Brain pericyte (primary cell): ENCODE measurements at places on chromosomes 4 and X.

GRCh38 chr4:174669270-174669669 lies 147.0 kb upstream of the HPGD start:
- DNase-seq: peak; percentile 60

GRCh38 chrX:63922221-63922620 lies 137.2 kb upstream of the ARHGEF9 start:
- DNase-seq: no peak

DNA sequence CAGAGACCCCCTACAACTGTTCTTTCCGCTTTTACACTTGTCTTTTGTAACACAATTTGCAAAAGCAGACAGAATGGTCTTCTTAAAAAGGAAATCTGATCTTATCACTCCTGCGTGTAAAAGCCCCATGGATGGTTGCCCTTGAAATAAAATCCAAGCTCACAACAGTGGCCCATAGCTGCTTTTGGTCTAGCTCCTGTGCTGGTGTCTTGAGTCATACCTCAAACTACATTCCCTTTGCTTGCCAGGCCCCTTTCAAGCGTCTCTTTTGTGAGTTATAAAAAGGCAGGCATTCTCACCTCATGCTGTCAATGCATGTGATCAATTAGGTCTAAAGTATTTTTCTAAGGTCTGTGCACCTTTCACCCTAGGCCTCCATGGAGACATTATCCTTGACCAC lies 27.6 kb downstream of the HPGD start:
- no peak for DNase-seq

GRCh38 chr4:39348371-39349315 lies 17.5 kb downstream of the RFC1 start:
- DNase-seq: no peak

DNA sequence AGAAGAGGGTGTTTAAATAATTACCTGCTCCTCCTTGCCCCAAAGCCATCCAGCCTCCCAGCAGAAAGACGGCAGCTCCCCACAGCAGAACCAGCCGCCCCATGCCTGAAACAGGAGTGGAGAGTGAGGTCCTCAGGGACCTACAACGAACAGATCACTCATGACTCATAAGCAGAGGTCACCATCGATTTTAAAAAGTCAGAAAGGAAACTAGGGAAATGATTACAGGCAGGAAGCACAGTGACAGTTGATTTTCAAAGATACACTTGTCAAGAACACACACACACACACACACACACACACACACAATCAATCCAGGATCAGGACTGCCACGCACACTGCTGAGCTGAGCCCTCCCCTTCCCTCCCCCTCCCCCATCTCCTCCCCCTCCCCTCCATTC lies at the start of gene CRLF2:
Gene CRLF2, minus strand, starts transcription at position 118 of the 400 bp plus-strand sequence. Its CDS starts 15 bp downstream, at position 103.
- DNase-seq: no peak

DNA sequence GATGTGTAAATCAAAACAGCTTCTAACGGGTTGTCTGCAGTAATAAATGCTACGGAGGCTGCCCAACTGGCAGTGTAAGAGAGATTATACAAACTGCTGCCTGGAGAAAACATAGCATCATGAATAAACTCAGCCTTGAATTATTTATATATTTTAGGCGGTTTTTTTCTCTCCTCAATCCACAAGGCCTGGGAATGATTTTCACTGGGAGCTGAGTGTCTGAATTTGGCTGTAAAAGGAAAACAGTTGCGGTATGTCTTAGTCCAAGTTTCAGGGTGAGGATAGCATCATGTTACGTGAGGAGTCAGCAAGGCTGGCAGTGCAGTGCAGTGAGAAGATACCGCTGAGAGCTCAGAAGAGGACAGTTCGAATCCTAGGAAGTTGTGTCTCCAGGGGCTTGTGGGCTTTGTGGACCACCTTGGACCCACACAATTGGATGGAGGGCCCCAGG lies 291.5 kb upstream of the BOD1L1 start:
- peak; percentile 79 for DNase-seq

DNA sequence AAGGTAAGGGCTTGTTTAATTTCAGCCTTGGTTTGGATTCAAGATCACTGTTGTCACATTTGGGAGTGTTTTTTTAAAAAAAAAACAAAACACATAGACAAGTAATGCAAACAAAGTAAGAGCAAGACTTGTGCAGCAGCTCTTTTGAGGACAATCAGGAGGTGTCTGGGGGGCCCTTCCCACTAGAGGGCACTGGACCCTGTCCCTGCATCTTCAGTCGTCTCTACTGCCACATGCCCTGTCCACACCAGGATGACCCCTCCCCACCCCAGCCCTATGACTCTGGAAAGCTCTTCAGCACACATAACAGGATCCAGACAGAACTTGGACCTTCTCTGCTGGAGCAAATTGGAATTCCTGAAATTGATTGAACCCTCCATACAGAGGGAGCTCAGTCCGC lies 71.0 kb downstream of the USP46 start:
- no peak for DNase-seq

- DNase-seq: no peak
These were observed 121.4 kb downstream of the SPRY1 start for GRCh38 chr4:123517971-123518370.

DNA sequence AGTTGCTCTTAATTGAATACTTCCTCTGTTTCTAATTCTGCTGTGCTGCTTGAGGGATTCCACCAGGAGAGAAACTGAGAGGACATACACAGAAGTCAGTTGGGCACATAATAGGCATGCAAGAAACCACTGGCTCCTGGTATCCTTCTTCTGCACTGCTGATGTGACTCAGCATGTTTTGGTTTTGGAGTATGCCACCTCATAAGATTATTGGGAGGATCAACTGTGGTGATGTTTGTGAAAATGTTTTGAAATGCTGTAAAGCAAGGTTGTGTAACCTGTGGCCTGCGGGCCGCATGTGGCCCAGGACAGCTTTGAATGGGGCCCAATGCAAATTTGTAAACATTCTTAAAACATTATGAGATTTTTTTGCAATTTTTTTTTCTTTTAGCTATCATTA lies 119.6 kb downstream of the GATB start:
- no peak for DNase-seq

DNA sequence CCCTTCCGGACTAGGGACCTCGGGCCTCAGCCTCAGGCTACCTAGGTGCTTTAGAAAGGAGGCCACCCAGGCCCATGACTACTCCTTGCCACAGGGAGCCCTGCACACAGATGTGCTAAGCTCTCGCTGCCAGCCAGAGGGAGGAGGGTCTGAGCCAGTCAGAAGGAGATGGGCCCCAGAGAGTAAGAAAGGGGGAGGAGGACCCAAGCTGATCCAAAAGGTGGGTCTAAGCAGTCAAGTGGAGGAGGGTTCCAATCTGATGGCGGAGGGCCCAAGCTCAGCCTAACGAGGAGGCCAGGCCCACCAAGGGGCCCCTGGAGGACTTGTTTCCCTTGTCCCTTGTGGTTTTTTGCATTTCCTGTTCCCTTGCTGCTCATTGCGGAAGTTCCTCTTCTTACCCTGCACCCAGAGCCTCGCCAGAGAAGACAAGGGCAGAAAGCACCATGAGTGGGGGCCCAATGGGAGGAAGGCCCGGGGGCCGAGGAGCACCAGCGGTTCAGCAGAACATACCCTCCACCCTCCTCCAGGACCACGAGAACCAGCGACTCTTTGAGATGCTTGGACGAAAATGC lies at the start of gene WAS:
Gene WAS, plus strand, starts transcription at position 389 of the 572 bp plus-strand sequence. Its CDS starts 55 bp downstream, at position 444.
- no peak for DNase-seq

- no peak for DNase-seq
These were observed 107.7 kb upstream of the BCOR start for GRCh38 chrX:40205471-40205870.

- no peak for DNase-seq
These were observed 33.9 kb downstream of the NAA11 start for GRCh38 chr4:79292008-79292407.

- no peak for DNase-seq
These were observed 75.5 kb upstream of the TLR3 start for GRCh38 chr4:185993328-185993973.

- no peak for DNase-seq
These were observed 12.0 kb downstream of the RAB33B start for GRCh38 chr4:139465922-139466321.

GRCh38 chr4:71498625-71499024 lies 159.8 kb downstream of the SLC4A4 start:
- no peak for DNase-seq

DNA sequence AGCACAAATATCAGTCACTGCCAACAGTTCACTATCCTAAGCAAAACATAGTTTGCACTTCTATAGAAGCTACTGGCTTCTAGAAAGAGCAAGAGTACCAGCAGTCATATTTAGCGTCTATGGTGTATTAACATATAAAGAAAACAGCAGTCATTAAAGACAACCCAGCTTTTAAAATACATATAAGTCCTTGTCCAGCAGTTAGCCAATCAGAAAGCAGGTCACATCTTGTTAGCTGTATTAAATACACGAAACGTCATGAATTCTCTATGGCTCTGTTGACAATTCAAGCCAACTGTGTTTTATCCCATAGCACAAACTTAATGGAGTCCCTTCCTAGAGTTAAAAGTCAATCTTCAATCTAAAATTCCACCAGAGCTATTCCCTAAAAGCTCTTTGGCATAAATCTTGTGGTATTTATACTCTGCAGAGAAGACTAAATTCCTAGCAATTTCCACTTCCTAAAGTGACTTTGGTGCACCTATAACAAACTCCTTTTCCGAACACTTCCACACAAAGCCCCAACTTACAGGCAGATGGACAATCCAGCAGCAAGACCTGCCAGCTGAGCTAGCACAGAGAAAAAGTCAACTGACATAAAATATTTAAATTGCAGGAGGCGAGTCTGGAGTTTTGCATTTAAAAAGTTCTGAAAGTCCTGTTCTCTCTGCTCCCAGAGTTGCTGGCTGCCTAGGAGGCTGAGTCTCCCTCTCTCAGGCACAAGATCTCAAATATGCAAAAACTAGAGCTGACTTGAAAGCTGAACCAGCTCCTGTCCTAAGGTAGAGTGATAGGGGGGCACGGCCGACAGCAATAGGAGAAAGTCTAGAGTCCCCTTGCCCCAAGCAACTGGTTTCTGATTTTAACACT lies 1.3 kb downstream of the LDB2 start:
- DNase-seq: no peak

DNA sequence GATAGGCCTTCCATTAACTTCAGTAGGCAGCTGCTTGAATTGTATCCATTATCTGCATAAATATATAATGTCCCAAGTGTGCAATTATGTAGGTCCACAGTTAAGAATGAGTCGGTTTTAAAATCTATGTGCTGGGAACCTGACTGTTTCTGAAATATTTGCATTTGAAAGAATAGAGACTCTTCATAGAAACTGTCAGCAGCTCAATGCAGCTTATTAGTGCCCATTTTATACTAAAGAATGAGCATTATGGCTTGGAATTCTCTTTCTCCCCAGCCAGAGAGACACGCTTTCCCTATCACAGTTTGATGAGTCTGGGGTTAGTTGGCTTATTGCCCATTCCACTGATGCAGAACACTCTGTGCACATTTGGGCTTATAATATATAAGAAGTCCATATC lies 202.0 kb upstream of the PCDH7 start:
- DNase-seq: no peak

DNA sequence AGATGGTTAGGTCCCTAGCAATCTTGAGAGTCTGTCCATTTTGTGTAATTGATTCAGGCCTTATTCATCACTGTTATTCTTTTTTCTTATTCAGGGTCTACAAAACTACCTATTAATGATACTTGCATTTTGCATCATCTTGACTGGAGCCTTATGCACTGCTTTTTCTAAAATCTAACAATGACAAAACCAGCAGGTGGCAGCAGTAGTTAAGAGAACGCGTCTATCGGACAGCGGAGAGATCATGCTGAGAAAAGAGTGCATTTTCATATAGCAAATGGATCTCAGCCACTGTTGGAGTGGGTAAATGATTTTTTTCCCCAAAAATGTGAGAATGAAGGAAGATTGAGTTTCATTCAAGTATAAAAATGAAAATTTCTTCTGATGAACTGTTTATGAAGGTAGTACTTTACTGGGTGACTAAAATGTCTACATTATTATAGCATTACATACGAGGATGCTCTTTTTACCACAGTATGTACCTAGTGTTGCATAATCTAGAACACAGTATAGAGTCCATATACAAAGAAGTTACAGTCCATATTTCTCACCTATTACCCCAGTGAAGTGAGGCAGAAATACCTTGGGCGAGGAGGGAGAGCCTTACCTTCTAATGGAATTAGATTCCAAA lies 43.2 kb downstream of the TMEM144 start:
- peak; percentile 7 for DNase-seq

DNA sequence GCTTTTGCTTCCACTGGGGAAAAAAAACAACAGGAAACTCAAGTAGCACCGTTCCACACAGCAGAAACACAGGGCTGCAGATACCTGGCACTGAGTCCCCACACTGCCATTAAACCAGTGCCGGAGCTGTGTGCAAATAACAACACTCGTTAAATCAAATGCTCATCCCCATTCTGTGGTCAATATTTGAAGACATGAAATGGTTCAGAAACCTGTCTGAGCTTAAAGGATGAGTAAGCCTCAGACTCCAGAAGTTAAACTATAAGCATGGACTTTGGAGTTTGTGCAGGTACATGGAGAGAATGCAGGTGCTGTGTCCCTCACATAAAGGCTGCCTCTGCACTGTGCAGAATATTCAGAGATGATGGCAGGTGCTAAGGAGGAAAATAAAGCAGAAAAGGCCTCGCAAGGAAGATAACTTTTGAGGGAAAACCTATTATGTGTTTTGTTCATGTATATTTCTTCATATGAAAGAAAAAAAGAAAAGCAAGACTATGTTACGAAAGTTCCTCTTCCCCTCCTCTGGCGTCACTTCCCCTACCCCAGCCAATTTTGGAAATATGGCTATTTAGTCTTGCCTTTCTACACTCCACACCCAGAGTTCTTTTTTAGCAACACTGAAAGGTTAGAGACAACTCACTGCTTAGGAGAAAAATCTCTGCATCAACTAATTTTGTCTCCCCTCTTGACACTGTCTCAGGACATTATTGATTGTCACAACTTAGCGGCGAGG lies 4.6 kb downstream of the MPP1 start:
- no peak for DNase-seq

DNA sequence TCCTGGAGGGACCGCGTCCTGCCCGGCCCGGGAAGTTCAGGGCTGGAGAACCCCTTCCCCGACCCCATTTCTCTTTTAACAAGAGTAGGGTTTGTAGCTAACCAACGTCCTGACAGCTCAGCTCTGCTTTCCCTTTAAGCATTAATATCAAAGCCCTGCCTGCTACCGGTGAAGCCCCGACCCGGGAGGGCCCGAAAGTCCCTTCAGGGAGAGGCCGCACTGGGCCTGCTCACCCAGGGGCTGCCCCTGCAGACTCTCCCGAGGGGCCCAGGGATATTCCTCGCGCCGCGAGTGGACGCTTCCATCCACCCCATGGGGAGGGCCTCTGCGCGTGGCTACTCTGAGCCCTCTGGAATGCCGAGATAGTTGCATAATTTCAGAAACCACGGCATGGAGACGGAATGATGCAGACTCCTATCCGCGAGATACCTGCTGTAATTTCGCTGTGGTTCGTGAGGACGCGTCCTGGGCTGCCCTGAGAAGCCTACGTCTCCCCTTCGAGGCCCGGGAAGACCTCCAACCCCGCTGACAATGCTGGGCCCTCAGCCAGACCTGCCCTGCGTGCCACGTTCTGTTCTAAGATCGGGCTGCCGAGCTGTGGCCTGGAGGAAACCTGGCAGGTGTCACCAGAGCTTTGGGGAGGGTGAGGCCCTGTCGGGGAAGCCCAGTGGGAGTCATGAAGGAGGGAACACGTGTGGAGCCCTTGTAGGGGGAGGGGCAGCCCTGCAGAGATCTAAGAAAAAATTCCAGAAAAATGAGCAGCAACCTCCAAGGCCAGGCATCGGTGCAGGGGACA lies 999 bp upstream of the CTBP1 start:
- no peak for DNase-seq

GRCh38 chr4:40506492-40506891 lies 123.2 kb downstream of the RBM47 start:
- DNase-seq: no peak

- no peak for DNase-seq
These were observed 22.2 kb downstream of the CCDC149 start for GRCh38 chr4:24890561-24891126.

- DNase-seq: no peak
These were observed 92.5 kb downstream of the RAPGEF2 start for GRCh38 chr4:159195361-159195769.
